Mesenchymal stem cell (in vitro differentiated cells and primary cell): ENCODE measurements at places on chromosomes 7 and 10.

DNA sequence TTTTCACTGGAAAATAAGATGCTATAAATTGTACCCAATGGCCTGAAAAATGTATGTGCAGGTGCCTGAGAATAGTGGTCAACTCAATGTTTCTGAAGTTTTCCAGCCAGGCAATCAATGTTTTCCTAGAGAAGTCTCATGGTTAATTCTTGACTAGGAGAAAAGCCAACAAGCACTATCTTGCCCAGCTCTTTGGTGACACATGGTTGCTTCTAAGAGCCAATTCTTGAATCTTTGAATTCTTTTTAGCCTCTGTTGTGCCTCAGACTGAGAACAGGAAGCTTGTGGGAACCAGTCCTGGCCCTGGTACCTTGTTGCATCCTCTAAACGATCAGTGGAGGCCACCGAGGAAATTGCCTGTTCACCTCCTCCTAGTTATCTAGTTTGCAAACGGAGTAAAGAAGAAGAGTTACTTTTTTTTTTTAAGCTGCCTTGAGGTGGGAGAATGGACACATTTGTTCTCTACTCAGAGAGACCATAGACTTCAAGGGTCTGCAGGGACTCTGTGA, 144.0 kb upstream of the MKLN1 start:
- no peaks in the 10 kb centered on the region for H3K36me3 ChIP-seq
- H3K4me1 ChIP-seq, result peaks cover 8% of the 10 kb centered on the region
- DNase-seq, result no peak
- H3K27me3 ChIP-seq, result no peaks in the 10 kb centered on the region

GRCh38 chr7:17239046-17239445, 59.4 kb upstream of the AHR start:
- H3K36me3 ChIP-seq, result no peaks in the 10 kb centered on the region
- no peak overlapping the region for H3K4me3 ChIP-seq
- DNase-seq, result no peak
- H3K4me1 ChIP-seq, result peaks cover 5% of the 10 kb centered on the region
- H3K27ac ChIP-seq, result no peak overlapping the region

- no peaks in the 10 kb centered on the region for H3K27me3 ChIP-seq
- no peak overlapping the region for H3K27ac ChIP-seq
- H3K36me3 ChIP-seq, result no peaks in the 10 kb centered on the region
- no peak for DNase-seq
- no peak overlapping the region for H3K4me3 ChIP-seq
Measured at GRCh38 chr7:15313361-15313760, 248.5 kb downstream of the AGMO start.

DNA sequence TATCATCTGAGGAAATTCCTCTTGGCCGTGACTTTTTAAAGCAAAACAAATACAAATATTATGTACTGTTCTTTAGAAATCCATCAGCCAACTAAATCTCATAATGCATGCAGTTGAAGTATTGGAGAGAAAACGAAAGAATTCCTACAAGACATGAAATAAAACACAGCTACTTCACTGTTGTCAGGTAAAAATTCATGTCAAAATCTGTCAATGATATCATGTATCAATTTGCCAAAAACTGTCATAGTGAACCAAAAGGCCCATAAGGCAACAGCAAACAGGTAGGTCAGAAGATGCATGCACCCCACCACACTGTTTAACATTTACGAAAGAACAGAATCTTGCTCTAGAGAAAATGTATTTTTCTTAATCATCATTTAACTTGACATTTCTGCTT, 2.3 kb downstream of the GPR22 start:
- no peaks in the 10 kb centered on the region for H3K27me3 ChIP-seq
- no peak overlapping the region for H3K4me3 ChIP-seq
- DNase-seq, result no peak
- H3K27ac ChIP-seq, result no peak overlapping the region

DNA sequence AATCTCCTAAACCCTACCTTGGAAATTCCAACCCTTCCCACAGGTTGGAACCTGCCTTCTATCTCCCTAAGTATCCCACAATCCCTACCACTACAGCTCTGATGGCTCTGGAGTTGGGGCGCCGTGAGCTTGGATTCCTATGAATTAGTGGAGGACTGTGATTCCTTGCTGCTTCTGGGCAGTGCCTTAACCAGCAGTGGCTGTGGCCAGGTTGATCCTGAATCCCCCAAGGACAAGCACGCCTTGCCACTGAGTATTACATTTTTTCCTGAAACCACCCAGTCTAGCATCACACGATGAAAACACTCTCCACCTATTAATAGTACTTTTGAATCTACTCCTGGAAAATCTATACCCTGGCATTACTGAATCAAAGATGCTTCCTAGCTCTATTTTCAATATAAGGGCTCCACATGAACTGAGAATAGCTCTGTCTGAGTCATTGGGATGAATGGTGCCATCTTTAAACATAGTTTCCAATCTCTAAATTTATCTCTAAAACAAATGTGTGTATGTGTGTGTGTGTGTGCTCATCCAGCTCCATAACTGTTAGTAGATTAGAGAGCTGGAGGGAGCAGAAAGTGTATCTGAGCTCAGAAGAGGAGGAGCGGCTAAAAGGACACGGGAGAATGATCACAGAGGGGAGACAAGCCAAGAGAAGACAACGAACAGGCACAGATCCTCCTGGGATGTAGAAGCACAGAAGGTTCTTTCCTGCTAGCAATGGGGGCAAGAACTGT, 11.9 kb upstream of the INPP5F start:
- H3K36me3 ChIP-seq, result no peaks in the 10 kb centered on the region
- no peak overlapping the region for H3K4me3 ChIP-seq
- no peak overlapping the region for H3K27ac ChIP-seq
- no peaks in the 10 kb centered on the region for H3K27me3 ChIP-seq

DNA sequence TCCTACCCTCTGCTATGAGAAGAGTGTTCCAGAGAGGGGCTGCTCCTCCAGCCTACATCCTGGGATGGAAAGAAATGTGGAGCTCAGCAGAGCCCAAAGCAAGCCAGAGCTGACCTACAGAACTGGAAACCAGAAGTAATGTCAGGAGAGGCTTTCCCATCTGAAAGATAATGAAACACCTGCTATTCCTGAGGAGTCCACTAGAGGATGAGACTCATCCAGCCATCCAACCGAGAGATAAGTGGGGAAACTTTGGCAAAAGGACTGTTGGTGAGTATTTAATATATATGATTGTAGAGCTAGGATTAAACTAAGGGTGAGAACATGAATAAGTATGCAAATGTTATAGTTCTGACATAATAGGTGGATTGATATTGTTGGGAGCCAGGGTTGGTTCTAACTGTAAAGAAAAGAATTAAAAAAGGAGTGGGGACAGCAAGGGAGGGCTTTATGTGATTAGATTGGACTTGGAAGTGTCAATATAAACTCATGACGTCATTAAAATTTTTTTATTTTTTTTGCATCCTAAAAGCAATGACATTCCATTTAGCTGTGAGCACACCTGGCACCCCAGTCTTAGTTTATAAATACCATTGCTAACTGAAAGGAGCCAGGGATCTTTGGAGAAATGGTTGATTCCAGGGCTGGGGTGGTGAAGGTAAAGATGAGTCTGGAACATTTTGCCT, 312.8 kb upstream of the NFE2L3 start:
- H3K27ac ChIP-seq, result no peak overlapping the region
- peaks cover 1% of the 10 kb centered on the region for H3K4me1 ChIP-seq
- H3K4me3 ChIP-seq, result no peak overlapping the region
- H3K36me3 ChIP-seq, result no peaks in the 10 kb centered on the region
- no peaks in the 10 kb centered on the region for H3K27me3 ChIP-seq
